ENCODE measurements at places on chromosomes 4 and X.

DNA sequence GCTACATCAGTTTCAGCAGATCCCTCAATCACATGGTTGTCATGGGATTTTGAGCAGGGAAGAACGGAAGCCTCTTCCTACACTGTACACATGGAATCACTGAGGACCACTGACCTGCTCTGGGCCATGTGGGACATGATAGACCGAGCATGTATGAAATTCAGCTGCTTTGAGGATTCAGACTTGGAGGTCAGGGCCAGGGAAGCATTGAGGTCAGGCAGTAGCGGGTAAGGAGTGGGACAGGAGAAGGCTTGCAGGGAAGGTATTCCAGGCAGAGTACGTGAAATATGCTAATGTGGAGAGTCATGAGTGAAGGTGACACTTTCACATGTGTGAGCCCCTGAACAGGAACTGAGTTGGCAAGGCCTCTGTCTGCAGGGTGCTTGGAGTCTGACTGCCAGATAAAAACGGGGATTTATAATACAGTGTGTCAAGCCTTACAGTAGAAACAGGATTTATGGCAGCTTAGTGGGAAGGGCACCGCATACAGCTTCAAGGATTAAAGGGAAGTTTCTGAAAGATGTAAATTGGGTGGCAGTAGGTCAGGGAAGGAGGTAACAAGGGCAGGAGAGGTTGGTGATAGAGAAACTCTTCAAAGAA is 111.7 kb downstream of the STK32B start:
- no peak for DNase-seq

DNA sequence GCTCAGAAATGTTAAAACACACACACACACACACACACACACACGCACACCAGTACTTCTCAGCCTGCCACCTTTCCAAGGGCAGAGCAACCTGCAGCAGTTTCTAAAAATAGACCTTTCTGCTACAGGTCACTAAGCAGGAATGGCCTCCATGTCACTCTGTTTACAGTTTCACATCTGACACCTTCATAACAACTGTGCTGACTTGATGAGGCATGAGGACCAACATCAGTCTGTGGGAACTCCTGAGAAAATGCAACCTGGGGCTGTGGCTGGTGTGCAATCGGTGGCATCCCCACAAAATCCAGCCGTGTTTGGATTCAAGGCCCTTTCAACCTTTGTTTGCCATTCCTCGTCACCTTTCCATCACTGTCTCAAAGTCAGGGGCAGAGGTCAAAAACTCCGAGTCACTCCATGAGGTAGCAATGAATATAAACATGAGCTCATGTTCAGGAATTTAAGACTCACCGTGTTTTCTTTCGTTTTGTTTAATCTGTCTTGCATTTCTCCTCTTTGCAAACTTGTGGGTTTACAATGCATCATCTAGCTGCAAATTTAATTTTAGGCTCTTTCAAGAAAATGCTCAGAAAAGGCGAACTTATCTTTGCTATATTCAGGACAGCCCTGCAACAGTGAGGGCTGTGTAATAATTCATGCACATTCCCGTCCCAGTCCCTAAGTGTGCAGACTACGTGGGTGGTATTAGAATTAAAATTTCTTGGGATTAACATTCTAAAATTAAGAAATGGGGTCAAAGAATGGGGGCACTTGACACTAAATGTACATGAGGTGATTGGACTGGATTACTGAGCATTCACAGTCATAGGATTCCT is 135.3 kb downstream of the SHROOM3 start:
- DNase-seq: no peak

GRCh38 chrX:17554914-17555313 is 179.9 kb downstream of the NHS start:
- no peak for DNase-seq

DNA sequence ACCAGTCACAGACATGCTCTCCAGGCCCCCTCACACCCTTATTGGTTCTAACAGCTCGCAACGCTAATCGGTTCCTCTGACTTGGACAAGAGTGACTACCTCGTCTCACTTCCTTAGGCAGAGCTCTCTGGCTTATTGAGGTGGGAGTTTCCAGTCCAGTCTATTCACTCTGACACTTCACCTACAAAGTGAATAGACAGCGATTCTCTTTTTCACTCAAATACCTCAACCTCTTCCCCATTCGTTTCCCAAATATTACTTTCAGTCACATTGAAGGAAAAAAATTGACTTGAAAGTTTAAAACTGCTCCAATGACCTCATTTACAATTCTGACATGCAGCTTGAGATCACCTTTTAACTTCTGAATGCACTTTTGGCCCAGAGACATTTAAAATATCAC is 17.7 kb downstream of the HELT start:
- DNase-seq: no peak

DNA sequence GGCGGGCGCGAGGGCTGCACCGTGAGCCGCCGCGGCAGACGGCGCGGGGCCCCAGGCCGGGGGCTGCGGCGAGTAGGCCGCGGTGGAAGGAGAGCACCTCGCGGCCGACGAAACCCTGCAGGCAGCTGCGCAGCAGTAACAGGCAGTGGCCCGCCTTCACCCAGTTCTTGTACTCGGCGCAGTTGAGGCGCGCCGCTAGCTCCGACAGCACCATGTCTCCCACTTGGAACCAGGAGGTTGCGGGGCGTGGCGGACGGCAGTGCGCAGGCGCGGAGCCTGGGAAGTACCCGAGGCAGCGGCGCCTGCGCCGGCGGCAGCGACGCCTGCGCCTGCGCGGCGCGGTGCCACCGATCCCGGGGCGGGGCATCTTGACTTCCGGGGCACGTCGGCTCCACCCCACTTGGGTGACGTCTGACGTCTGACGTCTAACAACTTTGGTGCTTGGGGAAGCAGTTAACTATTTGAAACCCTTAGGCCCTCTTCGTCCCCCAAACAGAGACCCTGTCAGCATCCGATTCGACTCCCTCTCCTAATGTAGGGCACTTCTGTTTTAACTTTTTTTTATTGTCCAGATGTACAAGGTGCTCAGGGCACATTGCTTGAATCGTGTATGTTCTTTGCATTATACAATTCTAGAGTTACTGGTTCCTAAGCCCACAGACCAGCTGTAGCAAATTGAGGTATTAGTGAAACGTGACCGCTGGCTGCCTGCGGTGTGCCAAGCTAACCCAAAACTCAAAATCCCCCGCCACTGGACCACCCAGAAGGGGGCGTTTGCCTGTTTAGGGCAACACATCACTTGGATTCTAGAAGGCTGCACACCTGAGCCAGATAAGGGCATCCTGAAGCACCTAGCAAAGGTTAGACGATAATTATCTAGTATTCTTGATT is at the start of gene CXorf38:
TSS of gene CXorf38 (minus strand) at position 255 of the 891 bp plus-strand sequence. CDS start at position 214, 41 bp downstream.
- DNase-seq: peak; percentile 90

Data from CD4-positive, alpha-beta T cell treated with Interleukin-2 at 100 ng/mL for 4 hours (primary cell).